ENCODE measurements at places on chromosomes 1 and 21.

DNA sequence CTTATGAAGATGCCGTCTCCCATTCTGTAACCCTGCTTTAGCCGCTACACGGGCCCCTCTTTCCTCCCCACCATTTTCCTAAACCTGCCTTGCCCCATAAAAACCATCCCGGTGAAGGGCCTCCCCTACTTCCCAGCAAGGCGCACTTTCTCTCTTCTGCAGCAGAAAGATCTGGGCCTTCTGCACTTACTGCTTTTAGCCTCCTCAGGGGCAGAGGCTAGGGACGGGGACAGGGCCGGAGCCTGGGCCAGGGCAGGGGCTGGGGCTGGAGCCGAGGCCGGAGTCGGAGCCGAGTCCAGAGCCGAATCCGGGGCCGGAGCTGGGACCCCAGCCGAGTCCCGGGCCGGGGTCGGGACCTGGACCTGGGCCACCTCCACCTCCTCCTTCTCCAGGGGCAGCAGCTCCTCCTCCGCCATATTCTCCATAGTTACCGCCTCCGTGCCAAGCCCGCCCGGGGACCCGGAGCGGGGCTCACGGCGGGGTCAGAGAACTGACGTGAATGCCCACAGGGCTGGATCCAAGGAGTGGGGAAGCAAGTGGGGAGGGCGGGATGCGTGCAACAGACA, 382 bp downstream of the TRMT1L start:
- no peak for DNase-seq

DNA sequence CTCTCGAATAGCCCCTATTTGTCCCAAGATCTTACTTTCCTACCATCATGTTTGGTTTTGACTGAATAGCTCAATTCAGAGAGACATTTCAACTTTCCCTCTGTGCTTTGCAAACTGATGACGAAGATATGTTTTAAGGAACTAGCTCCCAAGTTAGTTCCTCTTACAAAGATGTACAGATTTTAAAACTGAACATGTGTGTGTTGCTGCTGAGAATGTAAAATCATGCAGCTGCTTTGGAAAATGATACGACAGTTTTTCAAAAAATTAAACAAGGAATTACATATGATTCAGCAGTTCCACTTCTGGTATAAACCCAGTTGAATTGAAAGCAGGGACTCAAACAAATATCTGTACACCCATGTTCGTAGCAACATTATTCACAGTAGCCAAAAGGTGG, 33.6 kb downstream of the KIF26B start:
- no peak for DNase-seq

DNA sequence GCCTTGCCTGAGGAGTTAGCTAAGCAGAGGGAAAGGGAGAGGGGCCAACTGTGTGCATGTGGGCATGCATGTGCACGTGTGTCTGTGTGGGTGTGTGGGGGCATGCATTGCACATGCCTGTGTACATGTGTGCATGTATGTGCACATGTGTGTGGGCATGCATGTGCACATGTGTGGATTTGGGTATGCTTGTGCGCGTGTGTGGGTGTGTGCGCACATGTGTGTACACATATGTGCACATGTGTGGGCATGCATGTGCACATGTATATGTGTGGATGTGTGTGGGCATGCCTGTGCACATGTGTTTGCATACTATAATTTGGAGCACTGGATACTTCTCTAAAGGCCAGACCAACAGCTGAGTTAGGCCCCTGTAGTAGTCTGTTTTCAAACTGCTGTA, 350.0 kb downstream of the PRDM2 start:
- DNase-seq = no peak

DNA sequence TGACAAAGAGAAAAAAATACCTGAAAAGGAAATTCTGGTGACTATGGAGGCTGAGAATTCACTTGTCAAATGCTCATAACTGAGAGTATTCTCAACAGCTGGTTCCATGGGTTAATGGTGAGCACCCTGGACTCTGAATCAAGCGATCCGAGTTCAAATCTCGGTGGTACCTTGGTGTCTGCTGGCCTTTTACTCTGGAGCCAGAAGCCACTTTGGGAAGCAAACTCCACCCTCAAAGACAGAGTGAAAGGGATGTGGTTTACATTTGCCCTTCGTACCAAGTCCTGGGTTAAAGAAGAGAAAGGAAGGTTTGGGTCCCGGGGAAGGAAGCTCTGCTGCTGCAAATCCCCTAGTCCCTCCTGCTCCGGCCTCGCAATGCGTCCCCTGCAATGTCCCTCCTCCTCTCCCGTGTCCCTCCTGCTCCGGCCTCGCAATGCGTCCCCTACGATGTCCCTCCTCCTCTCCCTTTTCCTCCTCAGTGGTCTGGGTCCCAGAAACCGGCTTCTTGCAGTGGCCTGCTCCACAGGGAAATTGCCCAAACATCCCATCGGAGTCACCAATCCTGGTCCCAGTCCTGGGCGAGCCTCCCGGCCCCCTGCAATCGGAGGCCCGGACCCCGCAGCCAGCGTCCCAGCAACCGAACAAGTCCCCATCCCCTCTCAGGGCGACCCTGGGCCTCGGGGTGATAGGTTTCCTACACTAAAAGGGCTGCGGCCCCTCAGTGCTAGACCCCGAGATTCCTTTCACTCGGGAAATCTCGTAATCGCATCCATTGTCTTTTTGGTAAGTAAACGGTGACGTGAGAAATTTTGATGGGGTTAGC, 129.4 kb downstream of the PPIAL4G start:
- DNase-seq = peak; percentile 88

GRCh38 chr1:48114596-48115382, 107.7 kb upstream of the SLC5A9 start:
- DNase-seq = no peak

DNA sequence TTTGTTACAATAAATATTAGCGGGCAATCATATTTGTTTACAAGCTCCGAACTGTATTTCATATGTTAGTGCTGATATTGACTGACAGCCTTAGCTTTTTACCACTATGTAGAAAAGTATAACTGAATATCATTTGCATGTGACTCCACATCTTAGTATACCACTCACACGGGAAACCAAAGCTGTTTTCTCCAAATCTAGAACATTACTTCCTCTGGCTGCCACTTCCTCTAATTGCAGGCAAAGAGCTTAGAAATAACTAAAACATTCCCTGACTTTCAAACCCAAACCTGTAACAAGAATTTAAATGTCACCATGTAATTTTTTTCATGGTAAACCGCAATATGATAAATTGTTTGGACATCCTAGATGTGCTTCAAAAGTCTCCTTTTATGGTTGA, 174.7 kb downstream of the LBR start:
- DNase-seq = no peak

- DNase-seq = no peak
These were observed 619.5 kb downstream of the MATN1 start for GRCh38 chr1:30103708-30104411.

DNA sequence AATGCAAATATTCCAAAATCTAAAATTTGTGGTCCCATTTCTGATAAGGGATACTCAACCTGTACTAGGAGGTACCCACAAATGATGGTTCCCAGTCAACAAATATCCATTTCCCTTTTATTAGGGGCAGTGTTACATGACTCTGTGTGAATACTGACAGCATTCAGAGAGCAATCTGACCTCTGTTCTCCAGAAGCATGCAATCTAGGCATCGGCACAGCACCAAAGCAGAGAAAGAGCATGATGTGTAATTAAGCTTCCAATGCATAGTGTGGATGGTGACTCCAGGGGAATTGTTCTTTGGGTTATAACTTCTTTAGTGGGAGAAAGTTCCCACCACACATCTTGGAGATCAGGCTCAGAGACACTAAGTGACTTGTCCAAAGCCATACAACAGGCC, 71.6 kb downstream of the ELAVL4 start:
- no peak for DNase-seq

DNA sequence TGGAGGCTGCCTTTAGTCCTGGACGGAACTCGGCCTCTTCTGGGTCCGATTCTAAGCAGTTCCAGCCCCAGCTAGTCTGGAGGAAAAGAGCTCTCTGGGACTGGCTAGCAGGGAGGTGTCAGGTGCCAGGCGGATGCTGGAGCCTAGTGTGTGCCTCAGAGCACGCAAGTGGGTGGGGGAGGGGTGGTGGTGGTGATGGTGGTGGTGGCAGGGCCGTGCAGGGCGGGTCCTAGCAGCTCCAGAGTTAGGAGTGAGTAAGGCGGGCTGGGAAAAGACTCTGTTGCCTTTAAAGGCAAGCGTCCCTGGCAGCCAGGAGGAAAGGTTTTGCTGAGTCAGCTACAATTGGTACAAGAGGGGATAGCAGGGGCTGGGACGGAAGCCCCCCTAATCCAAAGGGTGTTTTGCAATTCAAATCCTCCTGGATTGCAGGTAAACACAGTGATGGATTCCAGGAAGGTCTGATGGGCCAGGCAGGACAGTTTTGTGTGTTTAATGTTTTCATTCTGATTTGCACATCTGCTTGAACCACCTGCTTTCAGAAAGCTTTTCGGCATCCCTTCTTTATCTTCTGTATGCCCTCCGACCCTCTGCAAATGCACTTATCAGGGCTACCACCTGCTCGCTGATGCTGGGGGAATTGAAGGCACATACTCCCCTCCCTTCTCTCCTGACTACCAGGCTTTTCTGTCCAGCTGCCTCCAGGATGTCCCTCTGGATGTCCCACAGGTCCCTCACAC, 4.1 kb upstream of the SLC2A1 start:
- DNase-seq = peak; percentile 46

DNA sequence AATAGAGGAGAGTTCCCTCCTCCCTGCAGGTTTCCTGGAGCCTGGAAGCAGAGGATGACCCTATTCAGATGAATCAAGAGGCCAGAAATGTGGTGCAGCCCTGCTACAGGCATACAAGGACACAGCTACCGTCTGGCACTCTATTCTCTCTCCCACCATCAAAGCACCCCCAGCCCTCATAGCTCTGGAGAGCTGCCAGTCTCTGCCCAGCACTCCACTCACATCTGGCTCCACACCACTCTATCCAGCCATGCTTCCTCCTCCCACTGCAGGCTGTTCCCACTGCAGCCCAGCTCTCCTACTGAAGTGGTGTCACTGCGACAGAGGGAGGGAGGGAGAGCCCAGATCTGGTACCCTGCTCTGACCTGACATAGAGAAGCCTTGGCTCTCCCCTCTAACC, 18.4 kb downstream of the SYT2 start:
- no peak for DNase-seq

- DNase-seq = no peak
These were observed 78.6 kb downstream of the PCSK9 start for GRCh38 chr1:55117941-55118340.

DNA sequence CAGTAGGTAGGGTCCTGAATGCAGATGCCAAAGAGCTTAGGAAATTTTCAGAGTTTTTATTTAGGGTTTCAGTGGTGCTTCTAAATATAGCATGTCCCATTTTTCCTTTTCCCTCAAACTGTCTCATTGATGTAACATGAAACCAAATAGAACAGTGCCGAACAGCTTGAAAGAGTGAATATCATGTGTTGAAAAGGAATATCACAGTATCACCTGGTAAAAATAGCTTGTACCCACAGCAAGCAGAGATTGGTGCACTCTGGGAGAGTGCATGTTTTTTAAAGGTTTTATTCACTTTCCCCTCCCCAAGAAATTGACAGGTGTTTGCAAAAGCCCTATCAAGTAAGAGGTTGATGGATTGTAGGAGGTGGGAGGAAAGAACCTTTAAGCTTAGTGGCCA, 41.9 kb upstream of the ELAVL4 start:
- no peak for DNase-seq

- no peak for DNase-seq
These were observed 212.8 kb downstream of the DYRK1A start for GRCh38 chr21:37579356-37579755.

DNA sequence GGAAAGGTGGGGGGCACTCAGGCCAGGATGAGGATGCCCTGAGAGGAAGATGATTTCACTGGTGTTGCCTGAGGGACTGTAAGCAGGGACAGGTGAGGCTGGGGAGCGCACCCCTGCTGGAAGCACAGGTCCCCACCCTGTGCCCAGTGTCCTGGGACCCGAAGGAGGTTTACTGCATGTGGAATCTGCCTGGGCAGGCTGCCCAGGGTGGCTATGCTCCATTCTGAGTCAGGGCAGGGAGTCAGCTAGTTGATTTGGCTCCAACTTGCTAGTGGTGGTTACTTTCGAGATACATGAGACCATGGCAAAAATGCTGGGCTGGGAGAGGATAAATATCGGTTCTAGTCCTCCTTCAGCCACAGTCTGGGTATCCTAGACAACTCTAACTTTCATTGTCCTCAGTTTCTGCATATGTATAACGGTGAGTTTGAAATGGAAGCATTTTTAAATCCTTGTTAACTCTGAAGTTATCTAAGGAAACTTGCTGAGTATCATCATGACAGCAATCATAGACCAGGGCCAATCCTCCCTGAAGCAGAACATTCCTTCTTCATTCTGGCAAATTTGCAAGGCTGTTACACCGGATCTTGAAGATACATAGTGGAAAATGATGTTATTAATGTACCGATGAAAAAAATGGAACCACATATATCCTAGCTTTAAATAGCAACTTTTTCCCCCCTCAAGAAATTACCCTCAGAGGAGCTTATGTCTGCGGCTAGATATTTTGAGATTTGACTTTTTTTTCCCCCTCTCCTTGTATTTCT, 7.7 kb downstream of the TLR5 start:
- DNase-seq = peak; percentile 76

DNA sequence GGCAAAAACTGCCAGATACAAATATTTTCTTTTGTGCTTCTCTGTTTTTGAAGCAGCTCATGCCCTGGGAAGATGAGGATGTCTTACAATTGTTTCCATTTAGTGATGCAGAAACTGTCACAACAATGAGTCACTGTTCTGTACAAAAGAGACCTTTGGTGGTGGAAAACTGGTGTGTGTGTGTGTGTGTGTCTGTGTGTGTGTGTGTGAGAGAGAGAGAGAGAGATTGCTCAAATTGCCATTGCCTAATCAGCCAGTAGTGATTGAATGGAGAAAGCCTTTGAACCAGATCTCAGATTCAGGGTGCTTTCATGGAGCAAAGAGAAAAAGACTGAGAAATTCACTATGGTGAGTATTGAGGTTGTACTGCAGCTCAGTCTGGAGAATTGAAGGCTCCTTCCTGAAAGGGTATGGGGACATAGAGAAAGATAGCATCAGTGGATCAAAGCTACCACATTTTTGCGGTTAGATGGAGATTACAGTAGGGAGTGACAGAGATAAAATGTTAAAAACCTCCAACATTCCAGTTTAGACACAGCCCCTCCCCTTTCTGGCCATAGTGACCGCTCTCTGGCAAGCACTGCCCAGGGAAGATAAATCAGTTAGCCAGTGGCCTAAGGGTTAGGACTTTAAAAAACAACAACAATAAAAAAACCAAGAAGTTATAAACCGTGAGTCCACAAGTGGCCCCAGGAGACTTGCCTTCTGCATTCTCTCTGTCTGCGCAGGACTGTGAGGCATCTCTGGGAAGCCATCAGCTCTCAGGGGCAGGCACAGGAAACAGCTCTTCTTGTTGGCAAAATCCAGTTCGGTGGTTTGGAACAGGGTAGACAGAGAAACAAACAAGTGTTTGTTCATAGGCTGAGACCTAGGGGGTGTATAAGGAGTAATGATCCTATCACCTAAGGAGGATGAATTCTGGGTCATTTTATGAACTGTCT, 406.5 kb downstream of the DUSP10 start:
- DNase-seq = peak; percentile 96

GRCh38 chr1:53380296-53380695, 52.4 kb upstream of the LRP8 start:
- no peak for DNase-seq
